ENCODE measurements at places on chromosomes 5 and 9. TPM values are rescaled to one million over a fixed set of nuclear protein-coding genes. Genes with fewer than 3 reads are reported as not detected.

Gene PLK2
- polyA plus RNA-seq: 13.5 TPM

Gene SPINK6
- not detected for polyA plus RNA-seq

Gene HMCN2
- polyA plus RNA-seq: 1.3 TPM

Gene MACROH2A1
- 64.9 TPM for polyA plus RNA-seq

Gene ADAMTSL1
- polyA plus RNA-seq: 2.0 TPM

Gene GHR
- 0.09 TPM for polyA plus RNA-seq

Gene SELENOP
- polyA plus RNA-seq: 11.3 TPM

Gene C6
- not detected for polyA plus RNA-seq

Gene PCDHB4
- 0.87 TPM for polyA plus RNA-seq

Gene NOTCH1
- polyA plus RNA-seq: 9.9 TPM

Gene LRRC14B
- polyA plus RNA-seq: not detected

Gene STK32A
- polyA plus RNA-seq: 1.4 TPM

Gene ZFP2
- polyA plus RNA-seq: 1.4 TPM

Gene DMRT2
- polyA plus RNA-seq: not detected

Gene SPATA31C1
- not detected for polyA plus RNA-seq

Gene GZMA
- not detected for polyA plus RNA-seq

Gene ANKRD31
- polyA plus RNA-seq: 0.30 TPM

Gene ENTPD8
- 1.1 TPM for polyA plus RNA-seq

Gene SIT1
- 13.2 TPM for polyA plus RNA-seq

Gene PPP3R2
- not detected for polyA plus RNA-seq

Gene LRRC19
- 0.71 TPM for polyA plus RNA-seq

Gene SLIT3
- polyA plus RNA-seq: 0.71 TPM

Gene TNFAIP8
- 10.6 TPM for polyA plus RNA-seq

Gene SNCB
- 13.8 TPM for polyA plus RNA-seq

Gene ASPN
- 0.99 TPM for polyA plus RNA-seq

Gene TRAPPC13
- 16.3 TPM for polyA plus RNA-seq

Gene ADCY2
- 20.0 TPM for polyA plus RNA-seq

Gene PCDHB9
- polyA plus RNA-seq: 0.45 TPM

Gene PCDHGA7
- polyA plus RNA-seq: 0.50 TPM

Gene PRR7
- polyA plus RNA-seq: 7.6 TPM

Gene FBLL1
- polyA plus RNA-seq: 4.3 TPM

Gene SPAAR
- 0.17 TPM for polyA plus RNA-seq
